Activated naive CD8-positive, alpha-beta T cell treated with anti-CD3 and anti-CD28 coated beads, Interleukin-2, amount 10 ng/mL, durations not matched to agents 7 days and 5 days (primary cell): ENCODE measurements at places on chromosomes 2 and 18. TPM values are rescaled to one million over a fixed set of nuclear protein-coding genes. Genes with fewer than 3 reads are reported as not detected.

GRCh38 chr18:67308819-67309218 lies 207.7 kb downstream of the DSEL start:
- no peak for DNase-seq
- no peak overlapping the region for H3K27ac ChIP-seq
- H3K27me3 ChIP-seq, result no peaks in the 10 kb centered on the region
- no peaks in the 10 kb centered on the region for H3K4me1 ChIP-seq

DNA sequence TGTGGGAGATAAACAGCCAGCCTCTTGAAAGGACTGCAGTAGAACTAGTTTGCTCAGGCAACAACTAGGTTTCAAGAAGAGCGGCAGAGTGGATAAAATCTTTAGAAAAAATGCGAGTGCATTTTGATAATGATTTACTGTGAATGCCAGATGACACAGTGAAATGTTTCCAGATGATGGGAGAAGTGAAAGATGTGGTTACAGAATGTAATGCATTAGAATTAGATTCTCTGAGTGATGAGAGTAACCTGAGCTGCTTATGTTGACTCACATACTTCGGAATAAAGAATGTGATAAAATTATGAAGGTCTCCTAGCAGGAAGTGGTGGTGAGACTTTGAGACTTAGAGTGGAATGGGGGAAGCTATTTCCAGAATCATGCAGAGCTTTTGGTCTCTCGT lies 184.3 kb downstream of the GULP1 start:
- DNase-seq, result no peak
- no peak overlapping the region for H3K27ac ChIP-seq
- H3K4me1 ChIP-seq, result no peaks in the 10 kb centered on the region
- no peaks in the 10 kb centered on the region for H3K27me3 ChIP-seq
- H3K4me3 ChIP-seq, result no peak overlapping the region

GRCh38 chr2:234187646-234188174 lies 137.2 kb downstream of the SPP2 start:
- peaks cover 1% of the 10 kb centered on the region for H3K4me1 ChIP-seq
- H3K27me3 ChIP-seq, result peaks cover 15% of the 10 kb centered on the region
- no peak overlapping the region for H3K4me3 ChIP-seq
- H3K27ac ChIP-seq, result no peak overlapping the region

DNA sequence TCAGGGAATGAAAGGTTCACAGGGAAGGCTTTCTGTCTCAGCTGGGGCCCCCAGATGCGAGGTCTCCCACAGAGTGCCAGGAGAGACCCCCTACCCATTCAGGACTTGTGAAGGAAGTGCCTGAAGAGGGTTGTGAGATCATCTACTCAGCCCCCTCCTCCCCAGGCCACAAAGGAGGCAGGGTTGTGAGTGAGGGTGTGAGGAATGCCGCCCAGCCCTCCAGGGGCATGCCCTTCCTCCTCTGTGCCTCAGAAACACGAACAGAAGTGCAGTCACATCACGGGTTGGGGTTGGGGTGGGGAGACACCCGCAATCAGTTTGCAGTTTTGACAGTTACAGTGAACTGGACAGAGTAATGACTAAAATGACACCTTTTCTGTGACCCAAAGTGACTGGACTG lies 5.0 kb downstream of the MAL start:
- no peaks in the 10 kb centered on the region for H3K27me3 ChIP-seq
- DNase-seq, result no peak
- no peak overlapping the region for H3K4me3 ChIP-seq
- H3K27ac ChIP-seq, result no peak overlapping the region
- peaks cover 24% of the 10 kb centered on the region for H3K4me1 ChIP-seq

DNA sequence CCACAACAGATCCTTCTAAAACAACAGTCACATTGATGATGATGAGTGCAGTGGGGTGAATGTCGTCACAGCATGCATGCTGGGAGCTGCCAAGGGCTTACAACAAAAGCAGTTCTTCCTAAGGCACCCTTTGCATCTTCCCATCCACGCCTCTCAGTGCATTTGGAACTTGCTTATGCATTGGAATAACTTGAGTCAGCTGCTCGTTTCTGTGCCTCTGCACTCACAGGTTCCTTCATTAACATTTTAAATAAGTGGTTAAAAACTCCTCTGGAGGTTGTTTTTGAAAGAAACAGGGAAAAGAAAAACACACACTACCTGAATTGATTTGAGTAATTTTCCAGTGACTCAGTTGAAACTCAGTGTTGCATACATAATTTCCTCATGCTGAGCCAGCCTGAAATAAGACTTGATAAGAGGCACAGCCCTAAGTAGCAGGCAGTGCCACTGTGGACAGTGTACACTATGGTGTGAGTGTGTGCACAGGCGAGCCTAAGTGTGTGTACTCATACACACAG lies 46.8 kb upstream of the TRIM43B start:
- H3K27ac ChIP-seq, result no peak overlapping the region
- peaks cover 5% of the 10 kb centered on the region for H3K4me1 ChIP-seq

GRCh38 chr2:60991644-60992043 lies 25.9 kb upstream of the PEX13 start:
- no peaks in the 10 kb centered on the region for H3K27me3 ChIP-seq
- no peak for DNase-seq
- H3K36me3 ChIP-seq, result peaks cover 39% of the 10 kb centered on the region
- peaks cover 7% of the 10 kb centered on the region for H3K4me1 ChIP-seq

GRCh38 chr2:99537910-99538485 lies 48.2 kb upstream of the REV1 start:
- H3K27me3 ChIP-seq, result peaks cover 10% of the 10 kb centered on the region
- DNase-seq, result no peak
- no peak overlapping the region for H3K4me3 ChIP-seq
- no peaks in the 10 kb centered on the region for H3K4me1 ChIP-seq
- no peaks in the 10 kb centered on the region for H3K36me3 ChIP-seq

DNA sequence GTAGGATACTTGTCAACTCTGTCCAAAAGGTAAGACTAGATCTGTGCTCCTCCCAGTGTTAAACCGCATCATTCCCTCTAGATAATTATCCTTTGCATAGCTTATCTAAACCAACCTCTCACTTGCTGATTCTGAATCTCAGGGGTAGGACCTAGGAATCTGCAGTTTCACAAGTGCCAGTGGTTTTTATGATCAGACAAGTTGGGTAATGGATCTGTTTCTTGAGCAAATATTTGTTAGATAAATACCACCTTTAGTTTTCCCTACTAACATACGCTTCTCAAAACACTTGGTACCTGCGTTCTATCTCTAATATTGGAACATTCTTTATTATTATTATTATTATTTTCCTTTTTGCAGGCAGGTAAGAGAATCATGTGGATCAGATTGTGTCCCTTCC lies 439.9 kb downstream of the PTPRM start:
- H3K27me3 ChIP-seq, result no peaks in the 10 kb centered on the region
- no peaks in the 10 kb centered on the region for H3K36me3 ChIP-seq
- H3K4me3 ChIP-seq, result no peak overlapping the region
- no peak for DNase-seq

DNA sequence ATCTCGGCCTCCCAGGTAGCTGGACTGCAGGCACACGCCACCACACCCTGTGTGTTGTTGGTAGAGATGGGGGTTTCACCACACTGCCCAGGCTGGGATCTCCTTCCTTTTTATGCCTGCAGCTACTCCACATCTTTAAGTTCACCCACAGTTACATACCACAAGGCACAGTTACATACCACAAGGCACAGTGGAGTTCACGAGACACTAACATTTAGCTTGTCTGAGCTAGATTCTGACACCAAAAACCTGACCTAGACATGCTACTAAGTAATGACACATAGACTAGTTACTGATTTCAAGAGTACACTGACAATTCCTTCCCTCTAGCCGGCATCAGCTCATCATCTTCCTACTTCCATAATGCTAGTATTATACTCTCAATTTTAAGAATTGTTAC lies 4.3 kb downstream of the POLR2D start:
- peak overlapping the region; percentile 27 for H3K27ac ChIP-seq
- DNase-seq, result no peak
- peaks cover 37% of the 10 kb centered on the region for H3K4me1 ChIP-seq
- H3K36me3 ChIP-seq, result peaks cover 36% of the 10 kb centered on the region
- no peaks in the 10 kb centered on the region for H3K27me3 ChIP-seq

CNOT11 gene
- 64.2 TPM for total RNA-seq

LCT gene
- 0.14 TPM for total RNA-seq
